ENCODE measurements at places on chromosomes 12 and 14.

DNA sequence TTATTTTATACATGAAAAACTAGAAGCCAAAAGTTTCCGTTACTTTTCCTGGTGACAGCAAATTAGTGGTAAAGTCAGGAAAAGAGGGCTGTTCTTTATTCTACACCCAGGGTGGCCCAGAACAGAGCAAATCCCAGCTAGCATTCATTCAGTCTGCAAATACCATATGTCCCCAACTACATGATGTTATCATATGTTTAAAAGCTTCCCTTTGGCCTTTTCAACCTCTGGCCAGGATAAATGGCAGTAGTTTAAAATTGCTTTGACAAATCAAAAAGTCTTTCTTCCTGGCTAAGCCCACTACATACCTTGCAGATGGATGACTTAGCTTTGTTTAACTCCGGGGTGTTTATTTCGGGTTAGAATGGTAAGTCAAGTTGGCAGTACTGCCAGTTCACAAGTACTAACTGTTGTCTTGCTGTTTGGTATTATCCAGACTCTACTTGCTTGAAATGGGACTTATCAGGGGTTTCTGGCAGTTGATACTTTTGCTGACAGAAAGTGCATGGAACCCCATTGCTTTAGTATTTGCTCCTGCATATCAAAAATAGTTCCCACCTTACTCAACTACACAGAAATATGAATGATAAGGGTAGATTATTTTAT is 69.7 kb downstream of the PKP2 start:
- DNase-seq = no peak

GRCh38 chr14:93855737-93856136 is 67.5 kb upstream of the PRIMA1 start:
- no peak for DNase-seq

DNA sequence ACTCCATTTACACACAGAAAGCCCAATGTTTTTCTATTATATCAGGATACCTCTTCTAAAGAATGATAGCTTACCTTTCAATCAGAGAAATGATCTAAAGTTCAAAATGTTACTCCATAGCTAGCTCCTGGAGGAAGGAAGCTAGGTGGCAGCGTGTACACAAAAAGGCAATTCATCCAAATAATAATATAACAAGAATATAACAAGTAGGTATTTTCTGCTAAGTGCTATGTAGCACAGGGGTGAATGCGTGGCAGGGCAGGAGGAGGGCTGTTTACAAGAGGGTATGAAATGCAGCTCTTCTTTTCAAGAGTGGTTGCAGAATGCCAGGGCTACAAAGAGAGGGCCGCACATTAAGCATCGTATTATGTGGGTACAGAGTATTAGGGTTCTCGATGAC is 663 bp upstream of the SNAPC1 start:
- DNase-seq = no peak

GRCh38 chr14:104523546-104523935 is 56.0 kb upstream of the C14orf180 start:
- DNase-seq = no peak

DNA sequence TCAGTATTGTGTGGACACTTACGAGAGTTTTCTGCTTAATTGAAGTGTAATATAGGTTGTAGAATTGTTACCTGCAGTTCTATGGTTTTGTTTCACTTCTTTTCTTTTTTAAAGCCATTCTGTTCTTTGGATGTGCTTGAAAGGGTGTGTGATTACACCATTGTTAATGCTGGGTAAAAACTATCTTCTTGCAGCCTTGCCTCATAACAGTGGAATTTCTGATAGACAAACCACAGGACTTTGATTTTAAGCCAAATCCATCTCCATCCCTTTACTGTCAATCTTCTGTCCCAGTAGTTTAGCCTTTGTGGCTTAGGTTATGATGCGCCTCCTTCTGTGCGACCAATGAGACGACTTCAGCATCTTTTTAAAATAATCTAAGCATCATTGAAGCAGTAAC is 182.3 kb downstream of the PELI2 start:
- DNase-seq = no peak

DNA sequence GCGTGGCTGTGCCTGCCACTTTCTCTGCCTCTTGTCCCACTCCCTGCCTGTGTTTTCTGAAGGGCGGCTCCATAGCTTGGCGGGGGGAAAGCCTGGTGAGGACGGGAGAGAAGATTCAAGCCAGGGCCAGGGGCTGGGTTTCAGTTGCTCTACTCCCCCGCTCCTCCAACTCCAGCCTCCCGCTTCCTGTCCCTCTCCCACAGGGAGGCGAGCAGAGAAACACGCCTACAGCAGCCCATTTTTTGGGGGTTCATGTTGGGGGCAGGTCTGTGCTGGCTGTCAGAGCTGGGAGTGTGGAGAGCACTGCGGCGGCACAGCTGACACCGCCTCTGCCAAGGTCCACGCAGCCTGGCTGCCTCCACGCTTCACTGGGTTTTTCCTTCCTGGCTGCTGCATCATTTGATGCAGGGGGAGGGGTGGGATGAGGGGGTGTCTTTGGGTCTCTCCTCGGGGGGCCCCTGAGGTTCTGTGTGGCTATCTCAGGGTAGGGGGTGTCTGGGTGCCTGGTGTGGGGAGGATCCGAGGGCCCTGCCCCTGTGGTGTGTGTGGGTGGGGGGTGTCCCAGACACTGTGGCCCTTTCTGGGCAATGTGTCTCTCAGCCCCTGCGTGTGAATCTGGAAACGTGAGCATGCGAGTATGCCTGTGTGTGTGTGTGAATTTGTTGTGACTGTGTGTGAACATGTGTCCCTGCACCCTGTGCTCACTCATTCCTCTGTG is 10.7 kb upstream of the KRT80 start:
- no peak for DNase-seq

DNA sequence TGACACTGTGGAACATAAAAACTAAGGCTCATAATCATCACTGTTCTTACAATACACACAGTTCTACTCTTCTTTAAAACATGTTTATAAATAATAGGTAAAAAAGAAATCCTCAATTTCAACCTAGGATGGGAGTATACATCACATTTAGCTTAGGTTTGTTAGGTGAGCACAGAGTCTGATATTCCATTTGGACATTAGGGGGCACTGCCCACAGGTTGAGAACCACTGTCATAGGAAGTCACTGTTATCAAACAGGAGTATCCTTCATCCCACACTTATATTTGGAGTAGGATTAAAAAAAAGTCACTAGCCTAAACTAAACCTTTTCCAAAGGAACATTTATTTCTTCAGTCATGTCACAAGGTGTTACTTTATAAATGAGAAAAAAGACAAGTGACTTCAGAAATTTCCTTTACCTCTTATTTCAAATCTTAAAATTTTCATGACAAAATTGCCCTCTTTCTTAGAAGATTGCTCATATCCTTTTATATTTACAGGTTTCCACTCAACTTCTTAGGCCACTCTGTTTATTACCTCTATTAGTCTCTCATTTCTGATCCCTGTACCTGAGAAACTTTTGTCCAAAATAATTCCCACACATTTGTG is 240.6 kb downstream of the CPNE8 start:
- no peak for DNase-seq

DNA sequence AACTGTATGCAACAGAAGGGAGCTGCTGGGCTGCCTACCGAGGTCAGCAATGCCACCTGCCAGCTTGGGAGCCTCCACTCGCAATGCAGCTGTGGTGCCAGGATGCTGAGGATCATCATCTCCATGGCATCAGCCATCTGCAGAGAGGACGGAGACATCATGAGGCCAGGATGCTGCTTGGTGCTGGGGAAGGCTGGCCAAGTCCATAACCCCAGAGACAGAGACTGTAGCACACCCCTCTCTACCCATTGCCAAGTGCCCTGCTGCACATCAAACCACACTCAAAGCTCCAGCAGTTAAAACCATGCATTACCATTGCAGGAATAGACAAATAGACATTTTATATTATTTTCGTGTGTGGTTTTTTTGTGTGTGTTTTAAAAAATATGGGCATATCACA is 43.5 kb downstream of the SVOP start:
- no peak for DNase-seq

GRCh38 chr12:74415633-74416032 is 122.0 kb upstream of the ATXN7L3B start:
- no peak for DNase-seq

DNA sequence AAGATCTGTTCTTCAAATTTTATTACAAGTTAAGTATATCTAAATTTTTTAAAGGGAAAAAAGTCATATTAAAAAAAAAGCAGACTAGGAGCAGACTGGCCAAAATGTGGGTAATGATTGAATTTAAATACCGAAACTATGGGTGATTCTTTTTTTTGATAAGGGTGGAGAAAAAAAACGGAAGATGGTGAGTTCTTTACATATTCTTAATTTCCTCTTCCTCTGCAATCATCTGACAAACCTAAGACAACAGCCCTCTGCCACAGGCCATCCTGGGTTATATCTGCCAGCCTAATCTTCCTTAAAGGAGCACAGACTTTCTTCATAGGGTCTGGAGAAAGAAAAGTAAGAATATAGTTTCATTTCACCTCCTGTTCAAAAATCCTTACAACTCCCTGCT is 108.0 kb downstream of the PPP2R5E start:
- DNase-seq = no peak

DNA sequence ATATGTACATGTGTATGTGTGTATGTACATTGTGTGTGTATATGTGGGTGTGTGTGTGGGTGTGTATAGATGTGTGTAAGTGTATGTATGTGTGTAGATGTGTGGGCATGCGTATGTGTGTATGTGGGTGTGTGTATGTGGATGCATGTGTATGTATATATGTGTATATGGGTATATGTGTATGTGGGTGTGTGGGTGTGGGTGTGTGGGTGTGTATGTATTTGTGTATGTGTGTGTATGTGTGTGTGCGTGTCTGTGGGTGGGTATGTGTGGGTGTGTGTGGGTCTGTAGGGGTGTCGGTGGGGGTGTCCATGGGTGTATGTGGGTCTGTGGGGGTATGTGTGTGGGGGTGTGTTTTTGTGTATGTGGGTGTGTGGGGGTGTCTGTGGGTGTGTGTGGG is 101.6 kb downstream of the PIWIL1 start:
- DNase-seq = no peak

GRCh38 chr14:53304726-53305381 is 151.7 kb upstream of the DDHD1 start:
- no peak for DNase-seq

- DNase-seq = no peak
Observed at GRCh38 chr14:105068818-105069217, 3.6 kb upstream of the GPR132 start.

- DNase-seq = no peak
Observed at GRCh38 chr14:62854951-62855350, 190.3 kb downstream of the KCNH5 start.

DNA sequence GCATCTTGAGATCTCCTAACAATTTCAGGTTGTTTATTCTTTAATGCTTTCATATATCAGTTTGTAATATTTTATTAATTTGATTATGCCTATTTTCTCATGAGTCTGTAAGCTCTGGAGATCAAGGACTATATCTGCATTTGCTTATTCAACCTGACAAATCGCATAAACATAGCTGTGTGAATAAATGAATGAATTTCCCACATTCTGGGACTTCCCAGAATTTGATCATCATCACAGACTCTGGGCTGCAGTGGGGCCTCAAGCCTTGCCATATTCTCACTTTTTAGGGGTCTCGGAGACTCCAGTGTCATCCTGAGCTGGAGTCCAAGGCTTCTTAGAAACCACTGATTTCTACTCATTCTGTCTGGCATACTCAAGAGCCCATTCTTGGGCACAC is 180.5 kb downstream of the DAD1 start:
- no peak for DNase-seq

- no peak for DNase-seq
Observed at GRCh38 chr12:9936591-9936990, 4.4 kb upstream of the CLEC2A start.

DNA sequence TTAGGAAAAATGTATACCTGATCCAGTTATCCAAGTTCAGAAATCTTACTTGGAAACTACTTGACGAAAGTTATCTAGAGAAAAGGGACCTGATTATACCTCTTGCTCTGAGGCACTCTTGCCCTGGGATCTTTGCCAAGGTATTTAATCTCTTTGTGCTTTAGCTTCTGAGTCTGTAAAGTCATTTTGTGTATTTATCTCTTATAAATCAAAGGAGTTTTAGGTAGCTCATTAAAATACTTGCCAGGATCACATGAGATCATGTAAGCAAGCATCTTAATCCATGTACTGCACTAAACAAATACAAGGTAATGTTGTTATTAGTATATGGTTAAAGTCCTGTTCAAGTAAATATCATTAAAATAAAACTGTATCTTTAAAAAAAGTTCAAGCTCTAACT is 147.5 kb downstream of the IPO8 start:
- no peak for DNase-seq

GRCh38 chr12:124804011-124804621 is 59.5 kb downstream of the SCARB1 start:
- DNase-seq = no peak

GRCh38 chr12:97924122-97924521 is 461.5 kb downstream of the RMST start:
- DNase-seq = no peak

- DNase-seq = no peak
Observed at GRCh38 chr14:67999705-68000384, 180.3 kb downstream of the RAD51B start.

DNA sequence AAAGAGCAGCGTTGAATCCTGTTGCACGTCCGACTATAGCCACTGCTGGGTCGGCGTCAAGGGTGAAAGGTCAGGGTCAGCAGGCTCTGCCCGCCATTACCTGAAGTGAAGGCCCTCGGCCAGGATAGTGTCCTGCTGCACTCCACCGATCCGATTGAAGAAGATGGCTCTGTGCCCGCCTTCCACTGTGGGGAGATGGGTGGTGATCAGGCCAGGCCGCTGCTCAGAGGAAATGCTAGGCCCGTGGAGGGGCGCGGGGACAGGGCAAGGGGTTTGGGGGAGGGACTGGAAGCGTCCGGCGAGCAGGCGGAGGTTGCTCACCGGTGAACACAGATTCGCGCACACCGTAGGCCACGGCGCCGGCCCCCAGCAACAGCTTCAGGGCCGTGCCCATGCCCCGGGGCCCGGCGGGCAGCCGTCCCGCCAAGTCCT is 352 bp downstream of the PHB2 start:
- no peak for DNase-seq

GRCh38 chr12:98275131-98275475 is 240.3 kb upstream of the TMPO start:
- no peak for DNase-seq

- DNase-seq = no peak
Observed at GRCh38 chr12:19896041-19896440, 456.7 kb downstream of the AEBP2 start.

DNA sequence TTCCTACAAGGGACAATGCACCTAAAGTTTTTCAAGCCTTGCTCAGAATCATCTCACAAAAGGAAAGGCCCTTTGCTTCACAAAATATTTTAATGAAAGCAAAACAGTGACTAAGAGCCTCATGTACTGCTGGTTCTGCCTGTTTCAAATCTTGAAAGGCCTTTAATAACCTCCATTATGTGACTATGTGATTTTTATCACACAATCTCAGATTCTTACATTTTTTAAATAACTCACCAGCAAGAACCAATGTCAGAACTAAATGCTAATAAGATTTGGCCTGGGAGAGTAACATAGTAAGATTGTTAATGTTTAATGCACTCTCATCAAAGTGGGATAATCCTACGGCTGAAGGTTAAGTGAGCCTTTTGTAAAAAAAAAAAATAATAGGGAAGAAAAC is 378.9 kb downstream of the RGS6 start:
- DNase-seq = no peak
